Left kidney (tissue), 8 donors: ENCODE measurements at places on chromosomes 7 and 10. TPM values are rescaled to one million over a fixed set of nuclear protein-coding genes. Genes with fewer than 3 reads are reported as not detected.

GRCh38 chr10:114715171-114715670, 57.1 kb upstream of the ABLIM1 start:
- no peak for DNase-seq

TACC2 gene
- polyA plus RNA-seq: 47.5 TPM

GRCh38 chr7:290554-291372, 793 bp downstream of the FOXL3 start:
- DNase-seq: no peak

- no peak for DNase-seq
Measured at GRCh38 chr10:72462261-72462660, 107.5 kb upstream of the DNAJB12 start.

GRCh38 chr7:152710153-152710442, 34.2 kb upstream of the XRCC2 start:
- no peak for DNase-seq

DNA sequence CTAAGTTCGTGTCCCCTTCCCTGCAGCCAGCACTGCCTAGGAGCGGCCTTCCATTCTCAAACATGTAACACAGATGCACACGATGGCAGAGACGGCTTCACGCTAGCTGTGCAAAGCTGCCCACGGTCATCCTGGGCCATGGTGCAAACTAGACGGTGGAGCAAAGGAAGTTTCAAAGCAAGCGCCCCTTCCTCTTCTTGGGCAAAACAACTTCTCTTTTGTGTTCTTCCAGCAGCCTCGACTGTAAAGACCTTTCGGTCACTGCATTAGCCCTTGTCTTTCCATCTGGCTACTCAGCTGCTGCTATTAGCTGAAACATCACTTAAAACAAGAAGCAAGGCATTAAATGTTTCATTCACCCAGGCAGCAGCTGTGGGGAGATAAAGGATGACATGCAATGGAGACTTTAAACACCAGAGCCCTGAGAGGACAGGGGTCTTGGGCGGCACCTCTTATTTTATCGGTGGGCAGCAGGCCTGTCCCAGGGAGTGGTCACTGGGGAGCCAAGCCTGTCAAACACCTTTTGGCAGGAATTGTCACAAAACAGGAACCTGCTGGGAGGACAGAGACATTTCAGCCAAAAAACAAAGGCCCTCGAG, 214.8 kb downstream of the KLF6 start:
- DNase-seq: no peak

- DNase-seq: no peak
Measured at GRCh38 chr7:29319719-29320521, 125.3 kb downstream of the CHN2 start.

COBL gene
- polyA plus RNA-seq: 24.9 TPM

- no peak for DNase-seq
Measured at GRCh38 chr7:81296726-81297125, 377.9 kb upstream of the SEMA3C start.

GRCh38 chr10:126119599-126119998, 223.2 kb downstream of the FANK1 start:
- no peak for DNase-seq

- DNase-seq: no peak
Measured at GRCh38 chr10:125775491-125776106, at the start of gene MMP21. Gene MMP21 (minus strand): TSS chr10:125775821. CDS start chr10:125775821, 0 bp downstream.

PRR15 gene
- 2.6 TPM for polyA plus RNA-seq

DNA sequence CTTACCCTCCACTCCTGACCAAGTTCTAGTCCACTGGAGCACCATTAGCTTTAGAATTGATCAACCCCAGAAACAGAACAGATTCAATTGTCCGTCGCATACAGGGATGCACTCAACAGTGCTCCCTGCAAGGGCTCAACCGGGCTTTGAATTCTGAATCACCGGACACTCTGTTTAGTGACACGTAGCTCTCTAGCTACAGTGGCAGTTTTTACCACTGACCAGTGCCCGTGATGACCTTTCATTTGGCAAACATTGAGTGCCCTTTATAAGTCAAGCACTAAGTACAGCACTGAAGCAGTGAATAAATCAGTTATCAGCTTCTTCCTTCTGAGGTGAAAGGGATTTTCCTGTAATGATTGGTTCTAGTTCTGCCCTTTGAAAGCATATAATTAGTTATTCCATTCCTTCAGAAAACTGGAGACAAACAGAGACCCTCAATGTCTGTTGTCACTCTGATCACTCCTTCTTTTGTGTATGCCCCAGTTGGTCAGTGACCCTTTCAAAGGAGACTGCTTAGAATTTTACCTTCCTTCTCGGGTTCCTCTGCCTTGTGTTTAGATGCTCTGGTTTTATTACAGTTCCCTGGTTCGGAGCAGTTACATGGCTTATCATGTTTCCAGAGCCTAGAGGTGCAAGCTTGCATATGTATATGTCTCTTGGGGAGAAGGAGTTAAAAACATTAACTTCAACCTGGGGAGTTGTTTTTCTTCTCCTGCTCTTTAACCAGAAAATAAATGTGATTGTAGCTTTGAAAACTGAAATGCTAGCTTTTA, 68.9 kb downstream of the ZNF365 start:
- DNase-seq: no peak

POLR2J3 gene
- polyA plus RNA-seq: 91.1 TPM

STAMBPL1 gene
- polyA plus RNA-seq: 2.3 TPM
